ENCODE measurements at places on chromosomes 6 and 20. TPM values are rescaled to one million over a fixed set of nuclear protein-coding genes. Genes with fewer than 3 reads are reported as not detected.

LY6G6C gene
- total RNA-seq: not detected

NHSL1 gene
- total RNA-seq: 4.2 TPM

SLC13A3 gene
- total RNA-seq: 0.11 TPM

ALDH5A1 gene
- total RNA-seq: 3.4 TPM

DNA sequence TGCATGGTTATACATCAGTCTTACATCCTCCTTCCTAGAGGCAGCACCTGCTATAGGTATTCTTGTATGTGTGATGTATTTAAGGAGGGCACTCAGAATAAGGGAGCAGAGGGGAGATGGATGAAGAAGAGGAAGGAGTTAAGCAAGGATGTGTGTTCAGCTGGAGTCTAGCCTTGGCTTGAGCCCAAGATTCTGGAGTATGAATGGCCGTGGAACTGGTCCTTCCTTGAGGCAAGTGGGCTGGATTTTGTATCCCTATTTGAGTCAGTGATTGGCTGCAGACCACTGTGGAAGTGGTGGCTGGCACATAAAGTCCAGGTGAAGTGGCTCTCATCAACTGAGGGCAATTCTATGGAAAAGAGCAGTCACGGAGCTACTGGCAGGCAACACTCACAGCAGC, 112.0 kb upstream of the RNF24 start:
- DNase-seq: no peak

DNA sequence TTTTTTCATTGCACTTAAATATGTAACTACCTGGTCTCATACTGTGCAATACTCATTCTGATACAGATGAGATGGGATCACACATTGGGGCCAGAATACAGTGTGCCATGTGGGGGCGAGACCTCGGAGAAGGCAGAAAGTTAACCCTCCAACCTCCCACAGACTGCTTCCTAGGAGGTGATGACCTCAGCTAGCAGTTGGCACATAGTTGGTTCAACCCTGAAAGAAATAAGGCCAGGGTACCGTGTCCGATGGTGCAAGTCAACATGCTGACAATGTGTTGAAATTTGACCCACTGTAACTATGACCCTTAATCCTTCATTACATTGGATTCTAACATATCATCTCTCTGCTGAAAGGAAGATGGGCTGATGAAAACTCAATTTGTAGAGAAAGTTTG, 61.9 kb downstream of the GJA10 start:
- no peak for DNase-seq

GRCh38 chr6:131980791-131981623, 29.8 kb upstream of the CCN2 start:
- DNase-seq: peak; percentile 6

DNA sequence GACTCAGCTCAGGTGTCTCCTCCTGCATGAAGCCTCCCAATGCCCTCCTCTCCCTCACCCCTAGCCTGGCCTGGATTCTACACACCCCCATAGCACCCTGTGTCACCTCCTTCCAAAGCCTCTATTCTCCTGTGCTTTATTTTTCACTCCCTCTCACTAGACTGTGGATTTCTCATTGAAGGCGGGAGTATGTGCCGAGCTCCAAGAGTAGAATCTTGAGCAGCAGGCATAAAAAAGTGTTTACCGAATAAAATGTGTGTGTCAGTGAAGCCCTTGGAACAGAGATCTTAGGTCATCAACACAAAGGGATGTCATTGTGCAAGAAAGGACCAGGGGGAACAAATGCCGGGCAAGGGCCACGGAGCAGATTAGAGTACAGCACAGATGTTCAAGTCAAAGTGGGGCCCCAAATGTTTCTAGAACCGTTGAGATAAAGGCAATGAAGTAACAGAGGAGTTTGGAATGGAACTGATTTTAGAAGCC, 106.1 kb upstream of the TMEM170B start:
- DNase-seq: no peak

- no peak for DNase-seq
These were observed 25.7 kb downstream of the HEBP2 start for GRCh38 chr6:138429761-138430160.

GRCh38 chr6:44594481-44594880, 207.0 kb downstream of the CDC5L start:
- DNase-seq: no peak

DNA sequence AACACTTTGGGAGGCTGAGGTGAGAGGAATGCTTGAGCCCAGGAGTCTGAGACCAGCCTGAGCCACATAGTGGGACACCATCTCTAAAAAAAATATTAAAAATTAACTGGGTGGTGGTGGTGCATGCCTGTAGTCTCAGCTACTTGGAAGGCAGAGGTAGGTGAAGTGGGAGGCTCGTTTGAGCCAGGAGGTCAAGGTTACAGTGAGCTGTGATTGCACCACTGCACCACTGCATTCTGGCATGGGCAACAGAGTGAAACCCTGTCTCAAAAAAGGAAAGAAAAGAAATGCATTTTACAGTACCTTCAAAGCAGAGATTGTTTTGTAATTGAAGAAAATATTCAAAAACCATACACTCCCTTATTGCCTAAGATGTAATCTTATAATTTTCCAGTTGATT, 6.5 kb downstream of the OCSTAMP start:
- no peak for DNase-seq

GRCh38 chr20:23745247-23745646, 5.5 kb downstream of the CST1 start:
- DNase-seq: no peak

- DNase-seq: no peak
These were observed 581.8 kb downstream of the CD109 start for GRCh38 chr6:74277777-74278186.

- no peak for DNase-seq
These were observed 140.2 kb upstream of the PHACTR1 start for GRCh38 chr6:12576389-12576788.

DNA sequence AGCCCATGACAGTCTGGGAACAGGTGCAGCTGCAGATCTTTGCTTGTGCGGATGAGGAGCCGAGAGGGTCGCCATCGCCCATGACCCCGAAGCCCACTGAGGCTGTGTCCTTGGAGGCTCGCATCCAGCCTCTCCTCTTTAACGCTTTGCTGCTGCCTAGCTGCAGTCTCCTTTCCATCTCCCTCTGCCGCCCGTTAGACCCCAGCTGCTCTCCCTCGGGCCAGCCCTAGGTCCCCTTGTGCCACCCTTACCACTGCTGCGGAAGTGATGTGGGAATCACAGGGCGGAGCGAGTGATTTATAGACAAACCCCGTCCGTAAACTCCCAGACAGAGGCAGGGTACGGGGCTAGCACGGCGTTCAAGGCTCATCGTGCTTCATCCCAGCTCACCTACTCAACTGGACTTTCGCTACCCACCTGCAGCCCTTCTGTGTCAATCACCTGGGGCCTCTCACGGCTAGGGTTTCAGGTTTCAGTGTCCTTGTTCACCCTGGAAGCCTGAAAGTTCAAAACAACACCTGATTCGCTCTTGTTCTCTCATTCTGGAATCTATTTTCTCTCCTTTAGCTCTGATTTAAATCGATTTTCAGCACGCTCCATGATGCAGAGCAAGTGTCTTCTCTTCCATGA, 76.1 kb downstream of the PAX1 start:
- peak; percentile 10 for DNase-seq

DNA sequence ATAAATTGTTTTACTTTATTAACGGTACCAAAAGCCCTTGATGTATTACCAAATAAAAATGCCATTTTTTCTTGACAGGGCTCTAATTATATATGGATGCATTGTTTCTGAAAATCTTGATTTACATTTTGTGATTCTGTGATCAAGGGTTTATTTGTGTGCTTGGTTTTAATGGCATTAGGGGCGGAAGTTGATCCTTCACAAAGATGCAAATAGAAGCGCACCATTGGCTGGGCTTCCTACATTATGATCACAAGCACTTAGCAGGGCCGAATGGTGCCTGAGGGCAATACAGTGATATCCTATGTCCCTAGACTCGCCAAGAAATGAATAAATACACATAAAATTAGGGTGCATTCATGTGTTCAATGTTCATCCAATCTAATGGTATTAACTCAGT, 172.9 kb upstream of the UST start:
- no peak for DNase-seq

DNA sequence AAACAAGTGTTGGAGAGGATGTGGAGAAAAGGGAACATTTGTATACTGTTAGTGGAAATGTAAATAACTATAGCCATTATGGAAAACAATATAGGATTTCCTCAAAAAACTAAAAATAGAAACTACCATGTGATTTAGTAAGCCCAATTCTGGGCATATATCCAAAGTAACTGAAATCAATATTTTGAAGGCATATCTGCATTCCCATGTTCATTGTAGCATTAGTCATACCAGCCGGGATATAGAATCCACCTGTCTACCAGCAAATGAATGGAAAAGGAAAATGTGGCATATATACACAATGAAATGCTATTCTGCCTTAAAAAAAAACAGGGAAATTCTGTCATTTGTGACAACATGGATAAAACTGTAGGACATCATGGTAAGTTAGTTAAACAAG, 15.3 kb upstream of the C6orf58 start:
- no peak for DNase-seq
